Stimulated activated CD8-positive, alpha-beta memory T cell treated with anti-CD3 and anti-CD28 coated beads, Interleukin-12 subunit alpha, Interleukin-12 subunit beta, amount 100 ng/mL, for 1 hour (primary cell): ENCODE measurements at places on chromosomes 12 and 14.

DNA sequence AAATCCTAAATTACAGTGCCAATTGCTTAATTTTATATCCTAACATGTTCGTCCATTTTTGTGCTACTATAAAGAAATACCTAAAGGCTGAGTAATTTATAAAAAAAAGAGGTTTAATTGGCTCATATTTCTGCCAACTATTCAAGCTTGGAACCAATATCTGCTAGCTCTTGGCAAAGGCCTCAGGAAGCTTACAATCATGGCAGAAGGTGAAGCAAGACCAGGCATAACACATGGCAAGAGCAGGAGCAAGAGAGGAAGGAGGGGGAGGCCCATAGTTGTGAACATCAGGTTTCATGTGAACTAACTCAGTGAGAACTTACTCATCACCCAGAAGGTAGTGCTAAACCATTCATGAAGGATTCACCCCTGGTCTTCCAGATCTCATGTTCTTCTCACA is 494.3 kb downstream of the CCER1 start:
- DNase-seq, result no peak

GRCh38 chr12:18281941-18282340 is 20.6 kb downstream of the PIK3C2G start:
- DNase-seq, result no peak

DNA sequence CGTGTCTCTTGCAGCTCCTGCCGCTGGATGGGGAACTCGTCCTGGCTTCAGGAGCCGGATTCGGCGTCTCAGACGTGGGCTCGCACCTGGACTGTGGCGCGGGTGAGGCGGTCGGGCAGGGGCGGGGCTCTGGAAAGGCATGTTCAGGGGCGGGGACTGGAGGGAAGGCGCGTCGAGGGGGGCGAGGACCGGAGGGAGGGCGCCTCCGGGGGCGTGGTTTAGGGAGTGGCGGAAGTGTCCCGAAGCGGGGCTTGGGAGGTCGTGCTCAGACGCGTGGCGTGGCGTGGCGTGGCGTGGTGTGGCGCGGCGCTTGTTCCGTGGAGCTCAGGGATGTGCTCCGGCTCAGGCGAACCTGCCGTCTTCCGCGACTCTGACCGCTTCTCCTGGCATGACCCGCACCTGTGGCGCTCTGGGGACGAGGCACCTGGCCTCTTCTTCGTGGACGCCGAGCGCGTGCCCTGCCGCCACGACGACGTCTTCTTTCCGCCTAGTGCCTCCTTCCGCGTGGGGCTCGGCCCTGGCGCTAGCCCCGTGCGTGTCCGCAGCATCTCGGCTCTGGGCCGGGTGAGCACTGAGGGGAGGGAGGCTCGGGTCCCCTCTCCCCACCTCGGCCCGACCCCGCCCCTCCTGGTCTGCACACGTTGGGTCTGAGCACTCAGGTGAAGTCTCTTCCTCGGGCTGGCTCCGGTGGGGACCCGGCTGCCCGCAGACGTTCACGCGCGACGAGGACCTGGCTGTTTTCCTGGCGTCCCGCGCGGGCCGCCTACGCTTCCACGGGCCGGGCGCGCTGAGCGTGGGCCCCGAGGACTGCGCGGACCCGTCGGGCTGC is 6.2 kb downstream of the AMN start:
- DNase-seq, result peak; percentile 70

DNA sequence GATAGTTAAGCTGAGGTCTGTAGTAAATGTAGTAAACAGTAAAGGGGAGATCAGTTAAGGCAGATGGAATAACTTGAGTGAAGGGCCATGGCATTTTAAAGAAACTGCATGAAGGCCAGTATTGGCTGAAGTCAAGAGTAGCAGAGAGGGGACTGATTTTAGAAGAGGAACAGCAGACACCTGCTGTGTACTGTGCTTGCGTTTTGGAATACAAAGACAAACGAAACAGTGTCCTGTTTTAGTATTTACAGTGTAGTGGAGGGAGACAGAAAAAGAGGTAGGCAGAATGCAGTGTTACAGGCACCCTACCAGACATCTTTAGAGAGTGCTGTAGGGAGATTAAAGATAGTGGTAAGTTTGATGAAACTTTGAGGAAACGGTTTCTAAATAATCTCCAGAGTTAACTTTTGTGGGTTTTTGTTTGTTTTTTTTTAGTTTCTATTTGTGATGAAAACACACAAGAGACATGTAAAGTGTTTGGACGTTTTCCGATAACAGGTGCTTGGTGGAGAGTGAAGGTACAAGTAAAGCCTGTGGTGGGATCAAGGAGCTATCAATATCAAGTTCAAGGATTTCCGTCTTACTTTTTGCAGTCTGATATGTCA is 2.1 kb downstream of the HELB start:
- DNase-seq, result no peak

DNA sequence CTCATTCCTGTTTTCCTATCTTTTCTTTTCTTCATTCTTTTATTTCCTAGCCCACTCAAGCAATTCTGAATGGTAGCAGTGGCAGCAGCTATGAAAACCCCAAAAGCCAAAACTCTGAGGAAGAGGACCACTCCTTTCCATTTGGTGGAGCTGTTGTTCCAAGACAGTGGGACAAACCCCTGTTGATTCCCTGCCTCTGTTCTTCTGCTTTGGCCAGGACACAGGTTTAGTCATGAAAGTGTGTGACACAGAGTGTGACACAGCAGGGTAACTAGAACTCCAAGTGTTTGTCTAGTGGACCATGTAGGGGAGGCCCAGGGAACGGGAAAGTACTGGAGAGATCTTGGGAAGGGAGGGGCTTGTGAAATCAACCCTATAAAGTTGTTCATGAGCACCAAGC is 71.1 kb downstream of the PTCSC3 start:
- DNase-seq, result no peak

DNA sequence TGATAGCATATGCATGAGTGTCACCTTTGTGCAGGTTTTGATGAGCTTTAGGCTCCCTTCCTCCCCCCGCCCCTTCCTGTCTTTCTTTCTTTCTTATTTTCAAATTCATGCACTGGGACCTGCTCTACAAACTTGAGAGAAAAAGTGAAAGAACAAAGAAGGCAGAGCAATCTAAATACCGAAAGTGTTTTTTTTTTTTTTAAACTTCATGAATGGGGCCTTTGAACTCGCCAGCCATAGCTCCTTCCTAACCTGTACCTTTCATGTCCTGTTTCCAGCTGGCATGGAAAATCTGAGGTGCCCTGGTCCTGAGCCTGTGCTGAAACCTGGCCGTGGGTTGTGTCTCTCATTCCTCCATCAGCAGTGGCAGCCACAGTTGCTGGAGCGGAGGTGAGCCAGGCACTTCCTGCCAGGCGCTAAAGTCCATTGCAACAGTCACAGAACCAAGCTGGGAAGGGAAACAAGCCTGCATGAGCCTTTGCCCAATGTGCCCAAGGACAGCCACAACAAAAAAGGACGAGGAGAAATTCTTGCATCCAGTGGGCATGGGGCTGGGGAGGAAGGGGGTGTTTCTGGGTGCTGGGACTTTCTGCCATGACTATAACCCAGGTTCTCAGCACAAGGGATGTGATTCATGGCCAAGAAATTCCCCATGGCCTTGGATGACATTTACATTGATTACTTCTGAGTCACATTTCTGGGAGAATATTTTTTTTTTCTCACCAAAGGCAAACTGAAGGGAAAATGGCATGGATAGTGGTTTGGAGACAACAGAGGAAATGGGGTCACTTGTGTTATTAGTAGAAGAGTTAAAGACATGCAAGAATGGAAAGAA is 102.7 kb downstream of the TMEM30B start:
- DNase-seq, result no peak

DNA sequence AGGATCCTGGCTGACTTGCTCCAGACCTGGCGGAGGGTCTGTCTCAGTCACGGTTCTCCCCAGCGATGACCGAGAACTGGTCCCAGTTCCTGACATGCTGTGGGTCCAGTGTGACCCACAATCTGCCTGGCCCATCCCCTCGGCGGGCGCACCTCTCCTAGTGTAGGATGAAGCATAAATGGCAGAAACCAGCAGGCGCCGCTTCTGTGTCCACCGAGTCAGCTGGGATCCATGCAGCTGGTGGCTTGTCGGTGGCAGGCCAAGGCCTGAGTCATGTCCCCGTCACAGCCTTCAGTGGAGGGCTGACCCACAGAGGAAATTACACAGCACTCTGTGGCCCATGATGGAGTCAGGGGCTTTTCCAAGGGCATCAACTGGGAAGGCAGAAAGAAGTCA is 38.5 kb downstream of the NFKBIA start:
- no peak for DNase-seq

- no peak for DNase-seq
These were observed 172.1 kb downstream of the TSPAN9 start for GRCh38 chr12:3249081-3249800.

GRCh38 chr12:75481774-75482173 is 1.2 kb downstream of the GLIPR1 start:
- DNase-seq, result no peak

GRCh38 chr12:6630736-6631135 is 5.0 kb downstream of the LPAR5 start:
- DNase-seq, result no peak

- DNase-seq, result no peak
These were observed 148.0 kb upstream of the PDE3A start for GRCh38 chr12:20220339-20220738.

DNA sequence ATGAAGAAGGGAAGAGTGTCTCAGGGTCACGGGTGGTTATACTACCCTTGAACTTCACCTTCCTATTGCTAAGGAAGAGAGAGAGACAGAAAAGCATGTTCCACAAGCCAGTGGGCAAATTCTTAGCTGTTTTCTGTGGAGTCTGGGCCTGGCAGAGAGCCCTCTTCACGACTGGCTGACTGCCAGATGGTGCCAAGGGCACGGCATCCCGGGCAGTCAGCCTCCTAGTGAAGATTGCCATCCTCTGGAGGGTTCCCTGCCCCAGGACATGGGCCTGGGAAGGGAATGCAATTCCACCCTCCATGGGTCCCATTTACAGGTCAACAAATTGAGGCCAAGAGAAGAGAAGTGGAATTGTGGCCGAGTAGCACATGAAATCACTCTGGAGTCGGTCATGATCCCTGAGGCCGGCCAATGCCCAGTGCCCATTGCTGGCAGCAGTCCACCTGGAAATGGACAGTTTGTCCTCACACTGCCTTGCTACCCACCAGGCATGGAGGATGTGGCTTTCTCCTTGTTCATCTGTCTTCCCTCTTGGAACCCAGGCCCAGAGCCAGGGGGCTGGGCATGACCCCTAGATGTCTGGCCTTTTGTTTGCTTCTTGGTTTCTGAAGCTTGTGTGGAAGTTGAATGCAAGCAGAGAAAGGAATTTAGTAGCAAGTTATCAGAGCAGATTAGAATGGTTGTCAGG is 9.9 kb downstream of the TUNAR start:
- DNase-seq, result no peak

DNA sequence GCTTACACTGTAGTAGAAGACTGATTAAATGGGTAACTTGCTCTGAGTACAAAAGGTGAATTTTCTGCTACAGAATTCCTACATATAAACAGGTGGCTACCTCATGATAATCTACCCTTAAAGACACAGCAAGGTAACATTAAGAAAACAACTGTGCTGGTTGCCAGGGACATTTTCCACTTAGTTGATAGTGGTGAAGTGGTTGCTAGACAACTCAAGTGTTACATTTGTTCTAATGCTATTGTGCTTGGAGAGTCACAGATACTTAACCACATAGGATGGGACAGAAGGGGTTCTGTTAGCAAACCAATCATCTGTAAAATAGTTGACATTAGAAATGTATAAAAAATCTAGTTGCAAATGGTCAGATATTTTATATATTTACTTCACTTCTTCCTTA is 870.3 kb upstream of the SEL1L start:
- DNase-seq, result no peak

DNA sequence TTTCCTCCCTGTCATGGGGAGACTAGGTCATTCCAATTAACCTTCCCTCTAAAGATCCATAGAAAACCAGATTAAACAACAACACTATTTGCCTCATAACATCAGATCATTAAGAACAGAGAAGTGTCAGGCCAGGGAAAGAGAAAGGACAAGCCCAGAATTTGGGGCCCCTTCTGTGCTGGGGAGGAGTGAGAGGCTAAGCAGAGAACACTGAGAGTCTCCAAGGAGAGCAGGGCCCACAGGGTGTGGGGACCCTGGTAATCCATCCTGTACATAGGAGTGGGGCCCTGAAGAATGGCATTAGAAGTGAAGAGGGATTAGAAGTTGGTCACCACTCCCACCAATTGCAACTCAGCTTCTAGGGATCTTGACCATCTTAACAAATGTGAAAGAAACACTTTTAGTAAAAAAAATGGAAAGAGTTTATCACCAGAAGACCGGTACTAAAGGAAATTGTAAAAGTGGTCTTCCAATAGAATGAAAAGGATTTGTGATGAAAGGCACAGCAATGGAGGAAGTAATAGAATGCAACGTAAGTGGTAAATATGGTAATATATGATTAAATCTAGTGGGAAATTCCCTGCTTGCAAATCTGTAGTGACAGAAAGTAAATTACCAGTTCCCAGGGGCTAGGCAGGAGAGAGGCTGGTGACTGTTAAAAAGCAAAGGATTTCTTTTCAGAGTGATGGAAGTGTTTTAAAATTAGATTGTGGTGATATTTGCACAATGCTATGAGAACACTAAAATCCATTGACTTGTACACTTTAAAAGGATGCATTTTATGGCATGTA is 14.0 kb upstream of the TMTC1 start:
- DNase-seq, result no peak

GRCh38 chr12:29320295-29321085 is 60.5 kb downstream of the ERGIC2 start:
- no peak for DNase-seq

- no peak for DNase-seq
These were observed 8.0 kb downstream of the DUSP6 start for GRCh38 chr12:89344043-89344861.

DNA sequence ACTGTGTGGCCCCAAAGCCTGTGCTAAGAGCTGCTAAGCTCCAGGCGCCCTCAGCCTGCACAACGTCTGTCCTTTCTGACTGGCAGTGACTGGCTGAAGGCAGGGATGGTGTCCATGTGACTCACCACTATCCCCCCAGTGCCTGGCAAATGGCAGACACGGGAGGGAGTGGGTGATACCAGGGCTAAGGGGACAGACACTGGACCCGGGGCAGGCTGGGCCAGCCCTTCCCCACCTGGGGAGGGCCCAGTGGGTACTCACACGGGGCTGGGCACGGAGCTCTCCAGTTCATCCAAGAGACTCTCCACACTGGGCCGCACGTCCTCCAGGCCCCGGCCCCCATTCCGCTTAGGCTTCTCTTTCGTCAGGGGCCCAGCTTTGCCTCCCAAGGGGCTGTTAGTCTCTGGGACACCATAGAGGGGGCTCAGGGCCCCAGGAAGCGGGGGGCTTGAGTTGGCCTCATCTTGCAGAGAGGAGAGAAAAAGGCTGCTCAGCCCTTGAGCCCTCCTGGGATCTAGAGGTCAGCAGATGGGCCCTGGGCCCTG is 21.4 kb upstream of the RPLP0 start:
- DNase-seq, result no peak
